ENCODE measurements at places on chromosomes 1 and 21. TPM values are rescaled to one million over a fixed set of nuclear protein-coding genes. Genes with fewer than 3 reads are reported as not detected.

The EPHX1 gene
- 66.3 TPM for polyA plus RNA-seq

The S100A7 gene
- polyA plus RNA-seq: not detected

The POTED gene
- not detected for polyA plus RNA-seq

The SH2D1B gene
- polyA plus RNA-seq: 1.1 TPM

DNA sequence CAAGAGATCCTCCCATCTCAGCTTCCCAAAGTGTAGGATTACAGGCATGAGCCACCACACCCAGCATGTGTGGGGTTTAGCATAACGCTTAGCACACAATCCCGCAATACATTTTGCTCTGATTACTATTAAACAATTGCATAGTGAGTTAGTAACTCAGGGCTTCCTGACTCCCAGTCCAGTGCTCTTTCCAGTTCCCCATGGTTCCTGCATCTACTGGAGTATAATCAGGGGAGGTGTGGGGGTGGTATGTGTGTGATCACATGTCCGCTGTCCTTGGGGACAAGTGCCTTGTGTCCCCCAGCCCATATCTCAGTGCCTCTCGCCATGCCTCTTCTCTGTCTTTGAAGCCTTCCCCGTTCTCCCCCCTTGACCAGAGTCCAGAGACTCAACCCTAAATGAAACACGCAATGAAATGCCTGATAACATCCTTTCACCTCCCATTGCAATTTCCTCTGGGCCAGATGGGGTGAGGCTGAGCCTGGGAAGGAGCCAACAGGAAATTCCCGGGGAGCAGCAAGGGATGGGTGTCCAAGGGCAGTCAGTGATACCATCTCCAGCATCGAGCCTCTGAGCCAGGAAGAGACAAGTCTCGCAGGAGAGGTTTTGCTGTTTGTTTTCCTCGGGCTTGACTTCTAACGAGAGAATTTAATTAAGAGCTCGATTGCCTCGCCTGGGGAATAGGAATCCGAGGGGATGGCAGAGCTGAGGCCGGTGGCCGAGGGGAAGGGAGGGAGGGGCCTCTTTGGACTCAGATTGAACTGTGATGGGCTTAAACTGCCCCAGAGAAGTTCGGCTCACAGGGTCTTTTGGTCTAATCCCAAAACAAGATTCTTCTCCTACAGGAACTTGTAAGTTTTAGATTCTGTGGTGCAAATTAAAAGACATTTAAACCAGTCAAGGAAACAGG, 7.7 kb upstream of the HTR1D start:
- no peak for DNase-seq

DNA sequence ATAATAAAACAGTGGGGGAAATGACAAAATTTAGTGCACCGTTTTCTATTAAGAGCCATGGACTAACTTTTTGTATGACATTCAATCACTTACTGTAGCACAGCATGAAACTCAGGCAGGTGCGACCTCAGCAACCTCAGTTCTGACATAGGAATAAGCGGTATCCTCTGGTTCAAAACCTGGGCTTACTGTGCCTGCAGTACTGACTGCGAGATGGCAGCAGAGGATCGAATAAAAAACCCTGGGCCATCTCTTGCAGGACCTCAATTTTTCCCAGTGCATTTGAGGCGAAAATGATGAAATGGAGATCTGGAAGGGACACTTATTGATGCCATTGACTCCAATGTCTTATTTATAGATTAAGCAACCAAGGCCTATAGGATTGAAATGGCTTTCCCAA, 214.7 kb downstream of the ADGRL2 start:
- DNase-seq: no peak

GRCh38 chr1:203215573-203215972, 13.9 kb downstream of the CHIT1 start:
- DNase-seq: no peak

DNA sequence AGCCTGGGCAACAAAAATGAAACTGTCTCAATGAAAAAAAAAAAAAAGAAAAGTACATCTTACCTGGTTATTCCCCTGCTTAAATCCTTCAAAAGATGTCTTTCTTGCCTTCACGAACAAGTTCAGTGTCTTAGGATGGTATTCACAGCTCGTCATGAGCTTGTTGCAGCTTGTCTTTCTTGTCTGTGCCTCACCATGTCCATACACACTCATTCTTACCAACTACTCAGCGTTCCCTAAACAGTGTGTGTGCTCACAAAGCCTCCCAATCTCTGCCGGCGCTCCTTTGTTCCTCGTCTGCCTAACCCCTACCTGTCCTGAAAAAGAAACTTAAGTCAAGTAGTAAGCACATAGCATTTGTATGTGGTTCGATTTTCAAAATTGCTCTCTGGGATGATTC, 31.1 kb downstream of the UBE4B start:
- DNase-seq: no peak

GRCh38 chr1:221881805-221882581, 140.1 kb upstream of the DUSP10 start:
- no peak for DNase-seq

DNA sequence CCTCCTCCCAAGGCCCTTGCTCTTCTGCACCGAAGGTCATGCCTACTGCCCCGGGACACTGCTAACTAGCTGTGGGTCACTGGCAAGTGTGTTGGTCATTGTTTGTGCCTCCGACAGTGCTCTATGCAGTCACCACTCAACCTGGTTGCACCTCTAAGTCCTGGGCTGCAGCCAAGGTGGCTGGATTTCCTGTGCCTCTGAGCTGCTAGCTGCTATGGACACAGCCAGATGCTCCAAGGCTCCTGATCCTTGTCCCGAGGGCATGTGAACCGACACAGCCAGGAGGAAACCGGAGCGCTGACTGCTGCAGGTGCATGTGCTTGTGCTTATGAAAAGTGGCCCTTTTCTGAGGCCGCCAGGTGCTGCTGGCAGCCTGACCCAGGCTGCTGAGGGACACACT, 14.7 kb upstream of the SPOCD1 start:
- no peak for DNase-seq

DNA sequence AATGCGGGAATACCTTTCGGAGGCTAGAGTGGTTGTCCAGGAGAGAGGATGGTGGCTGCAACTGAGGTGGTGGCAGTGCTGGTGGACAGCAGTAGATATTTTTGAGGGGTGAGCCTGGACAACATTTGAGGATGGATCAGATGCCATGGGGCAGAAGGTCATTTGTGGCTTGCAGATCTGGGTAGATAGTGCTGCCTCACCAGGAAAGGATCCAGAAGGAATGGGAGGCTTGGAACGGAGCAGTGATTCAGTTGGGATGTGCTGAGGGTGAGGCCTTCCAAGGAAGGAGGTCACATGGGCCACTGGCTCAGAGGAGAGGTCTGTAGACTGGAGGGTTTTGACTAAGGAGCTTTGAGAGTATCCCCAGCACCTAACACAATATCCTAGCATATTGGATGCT, 110.8 kb upstream of the KAZN start:
- no peak for DNase-seq

DNA sequence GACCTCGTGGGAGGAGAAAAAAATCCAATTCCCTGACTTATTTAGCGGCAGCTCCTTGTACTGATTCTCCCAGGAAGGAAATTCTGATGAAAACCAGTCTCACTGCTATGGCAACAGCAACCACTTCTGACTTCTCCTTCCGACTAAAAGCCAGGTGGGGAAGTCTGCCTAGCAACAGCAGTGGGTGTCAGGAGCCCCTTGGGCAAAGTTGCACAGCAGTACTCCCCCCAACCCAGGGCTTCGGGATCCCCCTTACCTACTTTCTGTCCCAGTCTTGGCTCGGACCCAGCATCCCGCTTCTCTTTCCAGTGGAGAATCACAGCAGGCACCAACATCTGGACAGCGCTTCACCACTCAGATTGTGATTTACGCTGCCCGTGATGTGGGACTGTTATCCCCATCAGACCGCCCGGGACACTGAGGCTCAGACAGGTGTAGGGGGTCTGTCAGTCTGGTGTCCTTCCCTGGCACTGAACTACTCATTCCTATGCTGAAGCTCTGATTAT, 24.6 kb downstream of the NKAIN1 start:
- DNase-seq: no peak

- no peak for DNase-seq
These were observed 23.6 kb downstream of the TMEM201 start for GRCh38 chr1:9612162-9612845.

GRCh38 chr1:187721216-187721615, 892.5 kb downstream of the PLA2G4A start:
- DNase-seq: no peak

GRCh38 chr1:245091171-245091621, 63.6 kb upstream of the KIF26B start:
- DNase-seq: no peak

GRCh38 chr1:2257245-2257627, 29.1 kb downstream of the SKI start:
- DNase-seq: no peak

- no peak for DNase-seq
These were observed 107.0 kb downstream of the NRIP1 start for GRCh38 chr21:14957836-14958235.

DNA sequence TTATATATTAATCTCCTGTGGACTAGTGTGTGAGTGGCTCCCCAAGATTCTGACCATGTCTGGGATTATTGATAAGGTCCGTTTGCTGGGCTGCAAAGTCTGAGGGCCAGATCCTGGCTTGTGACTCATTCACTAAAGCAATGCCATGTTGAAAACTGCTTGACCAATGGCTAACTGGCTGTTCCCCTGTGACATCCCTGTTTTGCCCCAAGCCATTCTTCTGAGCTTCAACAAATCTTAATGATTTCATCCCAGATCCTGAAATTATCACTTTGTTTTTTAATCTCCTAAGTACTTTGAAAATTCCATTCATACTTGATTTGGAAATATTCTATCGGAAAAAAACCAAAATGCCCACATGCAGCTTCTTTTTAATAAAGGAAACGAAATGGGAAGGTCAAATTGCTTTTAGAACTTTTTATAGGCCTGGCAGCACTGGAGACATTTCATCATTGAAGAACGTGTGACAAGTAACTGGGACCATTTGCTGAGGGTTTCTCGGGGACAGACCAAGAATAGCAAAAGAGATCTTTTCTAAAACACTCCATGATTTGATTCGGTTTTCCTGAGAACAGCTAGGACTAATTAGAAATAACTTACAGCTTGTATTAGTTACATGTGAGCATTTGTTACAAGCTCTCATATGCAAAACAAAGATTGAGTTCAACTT, 121.3 kb downstream of the TGFB2 start:
- no peak for DNase-seq

DNA sequence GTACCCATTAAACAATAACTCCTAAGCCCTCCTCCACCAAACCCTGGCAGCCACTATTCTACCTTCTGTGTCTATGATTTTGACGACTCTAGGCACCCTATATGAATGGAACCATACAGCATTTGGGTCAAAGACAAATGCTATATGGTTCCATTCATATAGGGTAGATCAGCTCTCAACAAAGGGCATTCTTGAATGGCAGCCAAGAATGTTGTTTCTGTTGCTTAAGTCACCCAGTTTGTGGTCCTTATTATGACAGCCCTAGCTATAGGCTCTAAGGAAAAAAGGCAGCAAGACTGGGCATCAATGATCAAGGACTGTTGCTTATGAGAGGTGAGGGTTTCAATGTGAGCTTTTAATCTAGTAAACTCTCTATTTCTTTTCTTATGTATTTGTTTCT, 4.7 kb upstream of the SLC5A9 start:
- DNase-seq: no peak

Measured in aorta (tissue), 5 donors.